ENCODE measurements at places on chromosomes 16 and 17.
A peak's percentile ranks its signal among the peaks of the same experiment; 100 is the strongest.

- no peak for DNase-seq
Measured at GRCh38 chr16:55248494-55248893, 75.5 kb upstream of the IRX6 start.

DNA sequence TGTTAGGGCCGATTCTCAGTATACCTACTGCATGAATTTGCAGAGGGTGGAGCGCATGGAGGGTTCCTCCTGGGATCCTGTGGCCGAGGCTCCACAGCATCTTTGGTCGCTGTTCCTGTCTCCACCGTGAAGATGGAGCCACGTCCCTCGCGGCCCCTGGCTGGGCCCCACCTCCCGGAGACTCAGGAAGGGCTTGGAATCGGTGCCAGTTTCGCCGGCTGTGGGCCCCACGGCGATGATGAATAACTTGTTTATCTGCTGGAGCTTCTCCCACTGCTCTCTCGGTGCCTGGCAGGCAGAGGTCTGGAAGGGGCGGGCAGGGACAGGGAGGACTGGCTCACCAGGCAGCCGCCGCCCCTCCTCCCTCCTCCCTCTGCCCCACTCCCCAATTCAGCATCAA, 8.1 kb downstream of the SLC5A11 start:
- no peak for DNase-seq

- DNase-seq, result peak; percentile 12
Measured at GRCh38 chr16:89170346-89171215, 967 bp upstream of the CDH15 start.

DNA sequence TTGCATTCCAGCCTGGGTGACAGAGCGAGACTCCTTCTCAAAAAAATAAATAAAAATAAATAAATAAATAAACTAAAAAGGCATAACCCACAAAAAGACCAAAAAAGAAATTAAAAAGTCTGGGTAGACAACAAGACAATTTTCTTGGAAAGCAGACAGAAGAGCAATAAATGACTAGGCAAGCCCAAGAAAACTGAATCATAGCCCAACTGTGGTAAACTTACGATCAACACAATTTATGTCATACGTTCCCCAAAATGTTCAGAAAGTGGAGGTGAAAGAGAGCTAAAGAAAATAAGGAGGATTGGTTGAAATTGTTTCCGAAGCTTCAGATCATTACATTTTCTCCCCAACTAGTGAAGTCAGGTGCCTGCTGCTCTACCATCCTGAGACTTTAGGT, 31.3 kb upstream of the C17orf78 start:
- no peak for DNase-seq

Measured in hematopoietic multipotent progenitor cell treated with erythropoietin and hydrocortisone succinate and interleukin-3 and kit ligand, for 17 days (in vitro differentiated cells).